Umbilical cord (tissue), 2 donors: ENCODE measurements at places on chromosomes 4 and X. TPM values are rescaled to one million over a fixed set of nuclear protein-coding genes. Genes with fewer than 3 reads are reported as not detected.

GRCh38 chrX:10047631-10048030 lies 80.5 kb downstream of the CLDN34 start:
- no peak for DNase-seq

DNA sequence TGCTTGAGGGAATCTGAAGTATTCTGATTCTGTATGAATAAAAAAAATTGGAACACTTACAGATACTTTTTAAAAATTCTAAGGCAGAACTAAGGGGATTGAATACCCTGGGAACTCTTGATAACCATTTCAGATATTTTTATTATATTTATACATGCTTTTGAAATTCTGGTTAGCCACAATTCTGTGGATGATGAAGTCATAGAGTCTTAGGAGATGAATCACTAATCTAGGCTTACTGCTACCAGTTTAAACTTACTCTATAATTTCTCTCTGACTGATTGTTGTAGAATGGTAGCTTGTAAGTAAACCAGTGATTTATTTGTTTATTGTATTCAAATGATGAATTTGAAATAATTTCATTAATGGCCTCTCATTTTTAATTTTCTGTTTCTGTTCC lies 11.4 kb upstream of the SLAIN2 start:
- peak; percentile 66 for DNase-seq

Gene GPR50
- total RNA-seq, result 1.2 TPM

DNA sequence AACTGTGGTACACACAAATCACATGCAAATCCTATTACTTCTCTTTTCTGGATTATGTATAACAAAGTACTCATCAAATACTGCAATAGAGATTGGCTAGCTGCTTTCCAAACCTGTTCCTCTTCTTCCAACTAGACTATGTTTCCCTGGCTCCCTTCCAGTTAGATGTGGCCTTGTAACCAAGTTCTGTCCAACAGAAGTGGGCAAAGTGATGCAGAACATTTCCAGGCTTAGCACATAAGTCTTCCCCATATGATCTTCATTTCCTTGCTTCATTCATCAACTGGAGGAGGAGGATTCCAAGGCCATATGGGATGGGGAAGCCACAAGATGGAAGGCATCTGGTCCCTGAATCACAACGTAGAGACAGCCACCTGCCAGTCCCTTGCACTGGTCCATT lies 8.0 kb downstream of the SLC9A7 start:
- no peak for DNase-seq

DNA sequence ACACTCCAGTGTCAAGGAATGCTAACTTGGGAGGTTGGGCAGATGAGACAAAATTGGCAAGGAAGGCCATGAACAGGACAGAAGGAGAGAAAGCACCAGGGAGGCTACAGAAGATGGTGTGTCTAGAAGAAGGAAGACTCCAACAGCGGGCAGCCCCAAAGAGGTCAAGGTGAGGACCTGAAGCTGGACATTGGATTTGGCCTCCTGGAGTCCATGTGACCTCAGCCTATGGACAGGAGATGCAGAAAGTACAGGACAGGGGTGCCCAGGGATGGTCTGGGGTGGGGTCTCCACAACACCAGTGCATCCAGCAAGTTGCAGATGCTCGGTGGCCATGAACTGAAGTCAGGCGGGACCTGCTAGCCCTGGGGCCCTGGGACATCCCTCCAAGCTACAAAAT lies 86.2 kb downstream of the JAKMIP1 start:
- DNase-seq, result no peak

DNA sequence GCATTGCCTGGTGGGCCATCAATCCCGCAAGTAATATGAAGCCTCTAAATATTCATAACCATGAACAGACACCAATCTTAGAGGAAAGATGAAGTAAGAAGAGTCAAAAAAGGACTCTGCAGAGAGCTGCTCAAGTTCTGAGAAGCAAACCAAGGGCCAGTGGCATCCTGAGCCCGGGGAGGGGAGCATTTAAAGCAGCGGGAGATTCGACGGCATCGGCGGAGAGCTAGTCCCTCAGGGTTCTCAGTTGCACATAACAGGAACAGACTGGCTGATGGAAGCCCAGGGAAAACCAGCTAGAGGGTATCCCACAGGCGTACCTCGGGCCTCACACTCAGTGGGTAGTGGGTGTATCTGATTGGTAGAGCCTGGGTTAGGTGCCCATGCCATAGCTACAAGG lies 4.9 kb upstream of the PNMA6E start:
- DNase-seq, result no peak

GRCh38 chr4:110617075-110617640 lies 5.7 kb downstream of the PITX2 start:
- DNase-seq, result peak; percentile 43

Gene CFP
- 0.96 TPM for total RNA-seq

GRCh38 chrX:100435726-100436125 lies 25.7 kb upstream of the PCDH19 start:
- no peak for DNase-seq

GRCh38 chrX:68844581-68844980 lies 15.8 kb downstream of the EFNB1 start:
- DNase-seq, result no peak

GRCh38 chrX:106039920-106040319 lies 1.4 kb upstream of the SERPINA7 start:
- DNase-seq, result peak; percentile 1

DNA sequence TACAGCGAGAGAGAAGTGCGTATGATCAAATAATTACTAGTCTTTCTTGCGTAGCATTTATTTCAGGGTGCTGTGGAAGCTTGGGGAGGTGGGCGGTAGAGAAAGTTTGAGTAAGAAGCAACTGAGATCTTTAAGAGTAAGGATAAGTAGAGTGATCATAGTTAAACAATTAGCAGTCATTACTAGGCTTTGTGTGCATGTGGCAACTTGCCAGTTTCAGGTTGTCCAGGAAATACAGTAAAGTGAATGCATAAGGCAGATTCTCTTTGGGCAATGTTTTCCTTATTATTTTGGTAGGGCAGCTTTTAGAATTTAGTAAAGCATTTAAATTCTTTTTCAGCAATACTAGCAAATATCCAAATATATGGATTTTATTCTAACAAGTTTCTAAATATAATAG lies 57.0 kb downstream of the HPGDS start:
- DNase-seq, result no peak

Gene ZNF674
- total RNA-seq, result 8.2 TPM

- DNase-seq, result peak; percentile 26
Measured at GRCh38 chrX:118807151-118808017, 16.2 kb upstream of the ZCCHC12 start.

DNA sequence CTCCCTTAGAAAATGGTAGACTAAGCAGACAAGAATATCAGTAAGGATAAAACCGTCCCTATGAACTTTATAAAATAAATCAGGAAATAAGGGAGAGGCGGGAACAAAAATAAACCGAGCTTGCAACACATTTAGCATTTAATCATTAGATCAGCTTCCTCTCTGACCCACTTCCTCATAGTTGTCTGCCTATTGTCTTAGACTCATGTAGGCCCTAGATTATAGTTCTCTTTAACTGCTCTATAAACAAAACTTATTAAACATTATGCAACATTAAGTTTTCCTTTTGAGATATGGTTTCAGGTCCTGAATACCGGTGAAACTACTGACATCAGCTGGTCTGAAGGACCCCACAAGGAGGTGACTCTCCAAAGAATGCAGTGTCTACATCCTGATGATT lies 15.8 kb upstream of the SRD5A3 start:
- DNase-seq, result no peak

Gene QRFPR
- not detected for total RNA-seq

- DNase-seq, result no peak
Measured at GRCh38 chr4:83964996-83965541, 429.2 kb downstream of the GPAT3 start.
